NCI-H2171 treated with DMSO at 0.1 percent for 48 hours (cell line): ENCODE measurements at places on chromosomes 1 and 21.
A peak's percentile ranks its signal among the peaks of the same experiment; 100 is the strongest.

DNA sequence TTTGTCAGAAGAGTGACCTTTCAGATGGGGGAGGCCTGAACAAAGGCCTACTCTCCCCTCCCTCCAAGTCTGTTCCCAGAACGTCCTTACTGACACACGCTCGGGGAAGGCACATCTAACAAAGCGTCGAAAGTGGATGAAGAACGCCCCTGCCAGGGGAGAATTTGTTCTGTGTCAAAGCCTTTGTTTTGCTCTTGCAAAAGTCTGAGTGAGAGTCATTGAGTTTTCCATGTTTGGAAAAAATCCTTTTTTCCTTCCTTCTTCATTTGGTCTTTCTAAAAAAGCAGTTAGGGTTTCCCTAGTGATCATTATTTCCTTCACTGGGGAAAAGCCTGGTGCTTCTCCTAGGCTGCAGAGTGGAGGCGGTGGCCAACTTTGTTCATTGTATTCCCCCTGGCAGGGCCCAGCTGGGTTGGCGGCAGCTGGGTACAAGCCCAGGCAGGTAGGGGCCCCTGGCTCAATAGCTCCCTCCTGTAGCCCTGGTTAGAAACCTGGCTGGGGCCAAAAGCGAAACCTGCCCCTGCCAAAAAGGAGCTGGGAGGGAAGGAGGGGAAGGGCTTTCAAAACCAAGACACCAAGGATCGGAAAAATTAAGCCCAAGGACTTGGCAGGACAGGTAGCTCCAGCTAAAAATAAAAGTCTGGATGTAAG is 81.1 kb downstream of the ITPKB start:
- peak; percentile 59 for DNase-seq

GRCh38 chr1:162406811-162407210 is 5.1 kb downstream of the SH2D1B start:
- no peak for DNase-seq

DNA sequence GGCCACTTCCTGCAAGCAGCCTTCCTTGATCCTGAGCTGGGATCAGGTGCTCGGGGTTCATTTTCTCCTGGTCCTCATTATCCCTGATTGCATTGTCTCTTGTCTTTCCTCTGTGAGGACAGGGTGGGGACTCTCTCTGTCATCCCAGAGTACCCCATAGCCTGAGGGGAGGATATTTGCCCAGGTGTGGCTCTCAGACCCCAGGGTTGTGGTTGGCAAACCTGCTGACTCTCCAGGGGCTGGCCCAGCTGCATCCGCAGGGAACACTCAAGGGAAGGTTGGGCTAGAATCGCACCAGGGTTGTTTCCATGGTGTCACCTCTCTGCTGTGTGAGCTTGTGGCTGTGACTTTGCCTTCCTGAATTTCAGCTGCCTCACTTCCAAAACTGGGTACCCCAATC is 276.8 kb upstream of the C1orf174 start:
- DNase-seq = no peak

DNA sequence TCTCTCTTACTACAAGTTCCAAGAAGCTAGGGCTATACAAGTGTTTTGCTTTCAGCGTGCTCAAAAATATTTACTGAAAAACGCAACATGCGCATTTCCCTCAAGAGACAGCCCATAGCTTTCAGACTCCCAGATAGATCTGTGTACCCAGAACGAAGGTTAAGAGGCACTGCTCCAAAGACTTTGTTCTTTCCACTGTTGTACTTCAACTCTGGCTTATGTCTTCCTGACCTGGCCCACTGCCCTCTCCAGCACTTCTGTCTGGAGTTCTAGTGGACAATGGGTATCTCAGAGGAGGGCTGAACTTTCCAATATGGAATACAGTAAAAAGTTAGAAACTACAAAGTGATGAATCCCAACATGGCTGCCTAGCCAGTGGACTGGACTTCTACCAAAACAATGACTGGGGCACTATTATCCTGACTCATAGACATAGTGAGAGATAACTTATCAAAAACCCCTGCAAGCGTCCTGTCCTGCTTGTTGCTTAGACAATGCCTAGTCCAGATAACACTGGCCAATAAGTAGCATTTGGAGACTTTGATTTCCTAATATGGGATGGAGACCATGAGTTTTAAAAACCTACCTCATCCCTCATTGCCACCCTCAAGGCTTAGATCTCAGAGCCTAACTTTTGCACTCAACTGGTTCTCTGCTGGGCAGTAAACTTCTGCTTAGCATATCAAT is 8.8 kb upstream of the ADAR start:
- DNase-seq = no peak

DNA sequence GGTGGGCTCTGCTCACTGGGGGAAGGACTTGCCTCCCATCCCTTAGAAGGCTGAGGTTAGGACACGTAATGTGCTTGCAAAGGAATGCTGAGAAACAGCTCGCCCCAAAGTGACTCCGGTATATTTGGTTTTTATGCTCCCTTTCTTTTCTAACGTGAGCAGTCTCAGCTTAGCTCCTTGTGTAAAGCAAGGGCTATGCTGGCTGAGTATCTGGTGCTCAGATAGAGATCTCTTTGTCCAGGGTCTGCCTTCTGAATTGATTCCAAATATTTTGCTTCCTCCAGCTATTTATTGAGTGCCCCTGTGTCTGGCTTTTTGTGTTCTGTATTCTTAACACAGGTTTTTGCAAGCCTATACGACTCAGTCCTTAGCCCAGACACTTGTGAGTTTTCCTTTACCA is 94.5 kb upstream of the ARTN start:
- no peak for DNase-seq

GRCh38 chr1:40396420-40396819 is 22.9 kb downstream of the SMAP2 start:
- no peak for DNase-seq

DNA sequence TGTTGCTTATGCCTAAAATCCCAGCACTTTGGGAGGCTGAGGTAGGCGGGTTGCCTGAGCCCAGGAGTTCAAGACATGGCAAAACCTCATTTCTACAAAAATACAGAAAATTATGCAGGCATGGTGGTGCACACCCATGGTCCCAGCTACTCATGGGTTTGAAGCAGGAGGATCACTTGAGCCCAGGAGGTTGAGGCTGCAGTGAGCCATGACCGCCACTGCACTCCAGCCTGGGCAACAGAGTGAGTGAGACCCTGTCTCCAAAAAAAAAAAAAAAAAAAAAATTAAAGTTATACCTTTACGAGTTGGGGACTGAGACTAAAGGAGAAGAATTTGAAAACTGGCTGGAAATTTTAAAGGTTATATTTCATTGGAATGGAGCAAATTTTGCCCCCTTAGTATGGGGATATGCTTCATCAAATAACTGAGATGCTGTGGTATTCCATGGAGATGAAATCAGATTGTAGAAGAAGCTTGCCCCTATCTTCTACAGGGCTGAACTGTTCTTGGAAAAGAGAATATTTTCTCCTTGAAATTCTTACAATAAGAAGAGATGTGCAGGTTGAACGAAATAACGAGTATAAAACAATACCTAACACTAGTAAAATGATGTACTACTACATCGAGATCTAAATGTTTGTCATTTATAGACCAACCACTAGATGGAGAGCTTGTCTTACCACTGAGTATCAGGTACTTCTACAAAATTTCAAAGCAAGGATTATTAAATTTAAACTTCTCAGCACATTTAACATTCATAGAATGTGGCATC is 34.9 kb upstream of the SCYL3 start:
- peak; percentile 74 for DNase-seq
